ENCODE measurements at places on chromosomes 1 and 21.

DNA sequence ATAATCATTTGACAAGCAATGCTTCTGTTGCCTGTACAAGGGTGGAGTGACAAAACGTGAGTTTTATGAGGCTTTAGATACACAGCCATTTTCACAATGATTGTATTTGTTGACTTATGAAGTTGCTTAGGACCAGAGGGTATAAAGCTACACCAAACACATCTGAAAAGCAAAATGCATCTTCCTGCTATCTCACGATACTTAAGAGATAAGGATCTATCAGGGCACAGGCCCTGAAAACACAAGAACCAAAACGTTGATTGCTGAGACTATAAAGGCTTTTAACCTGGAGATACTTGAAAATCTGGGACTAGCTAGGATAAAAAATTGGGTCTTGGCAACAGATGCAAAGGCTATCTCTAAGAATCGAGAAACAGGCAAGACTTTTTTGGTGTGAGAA is 115.7 kb downstream of the SLC5A9 start:
- no peak for DNase-seq

- DNase-seq, result no peak
Measured at GRCh38 chr1:29249951-29250581, 13.7 kb downstream of the PTPRU start.

GRCh38 chr1:173433751-173434326 is 43.3 kb upstream of the PRDX6 start:
- DNase-seq, result no peak

GRCh38 chr1:171420810-171421209 is 64.5 kb upstream of the PRRC2C start:
- no peak for DNase-seq

DNA sequence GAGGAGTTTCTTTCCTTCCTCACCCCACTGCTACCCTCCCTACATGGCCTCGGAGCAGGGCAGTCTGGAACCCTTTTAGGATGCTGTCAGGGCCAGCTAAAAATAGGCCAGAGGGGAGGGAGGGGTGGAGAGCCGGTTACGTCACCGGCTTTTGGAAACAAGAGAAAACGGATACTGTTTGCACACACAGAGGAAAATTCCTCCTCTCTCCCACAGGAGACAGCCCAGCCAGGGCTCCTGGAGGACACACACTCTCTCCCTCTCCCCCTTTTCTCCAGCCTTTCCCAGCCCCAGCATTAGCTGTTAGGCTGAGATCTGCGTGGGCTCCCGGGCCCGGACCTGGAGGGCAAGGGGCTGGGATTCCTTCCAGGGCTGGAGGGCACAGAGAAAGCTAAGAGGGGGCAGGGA is 20.0 kb upstream of the ALDH4A1 start:
- DNase-seq, result peak; percentile 83

Measured in astrocyte of the spinal cord (primary cell).